ENCODE measurements at places on chromosomes 7 and 10.

- no peak for DNase-seq
Measured at GRCh38 chr7:78345293-78345911, 546.8 kb downstream of the PHTF2 start.

DNA sequence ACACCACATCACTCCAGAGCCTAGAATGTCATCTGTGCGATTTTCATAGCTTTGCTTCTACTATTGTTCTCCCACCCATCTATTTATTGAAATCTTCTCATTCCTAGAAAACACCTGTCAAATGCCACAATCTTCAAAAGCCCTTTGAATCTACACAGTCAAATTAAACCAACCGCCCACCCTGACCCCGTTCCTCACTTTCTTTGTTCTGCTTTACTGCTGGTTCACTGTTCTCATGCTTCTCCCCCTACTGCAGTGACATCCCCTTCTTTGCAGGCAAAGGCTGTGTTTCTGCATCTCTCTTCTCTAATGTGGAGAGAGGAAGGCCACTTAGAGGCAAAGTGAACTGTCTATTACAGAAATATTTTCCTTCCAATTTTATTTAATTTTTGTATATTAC is 152.4 kb upstream of the NEBL start:
- DNase-seq, result no peak

DNA sequence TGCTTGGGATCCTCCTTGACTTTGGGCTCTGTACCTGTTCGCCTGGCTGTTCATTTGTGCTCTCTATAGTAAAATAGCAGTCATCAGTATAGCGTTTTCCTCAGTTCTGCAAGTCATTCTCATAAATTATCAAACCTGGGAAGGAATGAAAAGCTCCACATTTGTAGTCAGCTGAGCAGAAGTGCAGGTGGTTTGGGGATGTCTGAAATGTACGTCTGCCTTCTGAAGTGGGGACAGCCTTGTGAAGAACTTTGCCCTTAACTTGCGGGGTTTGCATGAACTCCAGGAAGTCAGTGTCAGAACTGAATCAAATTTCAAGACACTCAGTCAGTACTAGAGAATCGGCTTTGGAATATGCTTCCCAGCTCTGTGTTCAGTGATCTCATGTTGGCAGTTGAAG is 358.3 kb upstream of the PRKCQ start:
- DNase-seq, result no peak

DNA sequence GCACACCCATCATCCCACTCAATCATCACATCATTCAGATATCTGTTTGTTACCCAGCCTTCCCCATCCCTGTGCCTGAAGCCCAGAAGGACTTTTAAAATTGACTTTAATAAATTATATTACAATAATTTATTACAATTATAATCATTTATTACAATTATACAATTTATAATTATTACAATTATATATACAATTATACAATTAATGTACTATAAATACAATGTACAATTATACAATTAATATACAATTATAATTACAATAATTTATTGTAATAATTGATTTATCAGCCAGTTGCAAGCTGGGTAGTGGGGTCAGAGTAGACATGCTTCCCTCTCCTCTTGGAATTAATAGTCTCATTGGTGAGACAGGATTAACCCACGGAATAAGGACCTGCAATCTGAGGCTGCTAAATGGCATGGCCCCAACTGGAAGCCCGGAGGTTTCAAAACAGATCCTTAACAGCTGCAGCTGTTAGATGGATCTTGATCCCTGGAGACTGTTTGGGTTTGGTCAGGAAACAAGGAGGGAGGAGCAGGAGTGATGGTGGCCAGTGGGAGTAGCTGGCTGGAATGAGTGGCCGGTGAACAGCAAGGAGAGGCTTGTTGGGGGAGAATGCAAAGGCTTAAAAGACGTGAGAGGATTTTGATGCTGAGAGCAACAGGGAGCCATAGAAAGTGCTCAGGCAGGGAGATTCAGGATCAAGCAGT is 402.8 kb upstream of the PODXL start:
- DNase-seq, result no peak
